Stimulated activated CD4-positive, alpha-beta T cell treated with anti-CD3 and anti-CD28 coated beads, Interleukin-4, amount 100 ng/mL, for 24 hours (primary cell): ENCODE measurements at places on chromosomes 5 and 9.

DNA sequence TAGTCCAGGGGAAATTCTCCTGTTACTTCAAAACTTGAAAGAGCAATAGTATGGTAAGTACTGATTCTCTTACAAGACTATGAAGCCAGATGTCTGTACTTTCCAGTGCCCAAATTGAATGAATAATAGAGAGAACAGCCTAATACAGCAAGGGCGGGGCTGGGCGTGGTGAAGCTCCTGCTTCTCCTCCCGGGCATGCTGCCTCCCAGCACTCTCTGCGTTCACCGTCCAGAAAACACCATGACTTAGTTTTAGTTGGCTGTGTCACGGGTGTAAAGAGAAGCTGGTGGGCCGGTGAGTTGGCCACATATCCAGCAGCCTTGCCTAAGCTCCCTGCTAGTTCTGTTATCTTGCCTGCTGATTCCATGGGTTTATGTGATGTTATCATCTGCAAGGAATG is 40.7 kb upstream of the ADAMTS2 start:
- DNase-seq = no peak

GRCh38 chr5:170223906-170224305 is 8.9 kb upstream of the C5orf58 start:
- DNase-seq = no peak

DNA sequence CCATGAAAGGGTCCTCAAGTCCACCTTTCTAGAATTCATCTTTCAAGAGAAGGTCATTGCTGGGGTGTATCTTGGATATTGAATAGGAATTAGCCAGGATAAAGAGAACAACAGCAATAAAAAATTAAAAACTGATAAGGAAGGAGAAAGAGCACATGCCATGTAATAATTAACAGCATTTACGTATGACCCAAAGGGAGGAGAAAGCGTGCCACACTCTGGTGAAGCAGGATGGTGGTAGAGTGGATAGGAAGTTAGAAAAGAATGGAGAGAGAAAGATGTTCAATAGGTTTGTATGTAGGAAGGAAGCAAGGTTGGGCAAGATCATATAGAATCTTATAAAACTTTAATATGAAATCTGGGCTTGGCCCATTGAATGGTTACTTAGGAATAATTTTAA is 751.5 kb downstream of the MAT2B start:
- DNase-seq = no peak

DNA sequence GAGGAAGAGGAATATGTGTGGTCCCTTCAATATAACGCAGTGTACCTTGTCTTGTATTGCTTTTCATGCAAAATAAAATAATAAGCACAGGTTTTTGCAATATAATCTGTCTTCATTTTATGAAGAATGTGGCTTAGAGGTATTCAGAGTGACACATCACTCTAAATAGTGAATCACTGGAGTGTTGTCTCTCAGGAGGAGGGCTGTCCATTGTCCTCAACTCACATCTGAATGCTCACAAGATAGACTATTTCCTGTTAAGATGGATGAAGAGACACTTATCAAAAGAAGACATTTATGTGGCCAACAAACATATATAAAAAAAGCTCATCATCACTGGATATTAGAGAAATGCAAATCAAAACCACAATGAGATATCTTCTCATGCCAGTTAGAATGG is 1147.5 kb upstream of the C9orf72 start:
- no peak for DNase-seq

DNA sequence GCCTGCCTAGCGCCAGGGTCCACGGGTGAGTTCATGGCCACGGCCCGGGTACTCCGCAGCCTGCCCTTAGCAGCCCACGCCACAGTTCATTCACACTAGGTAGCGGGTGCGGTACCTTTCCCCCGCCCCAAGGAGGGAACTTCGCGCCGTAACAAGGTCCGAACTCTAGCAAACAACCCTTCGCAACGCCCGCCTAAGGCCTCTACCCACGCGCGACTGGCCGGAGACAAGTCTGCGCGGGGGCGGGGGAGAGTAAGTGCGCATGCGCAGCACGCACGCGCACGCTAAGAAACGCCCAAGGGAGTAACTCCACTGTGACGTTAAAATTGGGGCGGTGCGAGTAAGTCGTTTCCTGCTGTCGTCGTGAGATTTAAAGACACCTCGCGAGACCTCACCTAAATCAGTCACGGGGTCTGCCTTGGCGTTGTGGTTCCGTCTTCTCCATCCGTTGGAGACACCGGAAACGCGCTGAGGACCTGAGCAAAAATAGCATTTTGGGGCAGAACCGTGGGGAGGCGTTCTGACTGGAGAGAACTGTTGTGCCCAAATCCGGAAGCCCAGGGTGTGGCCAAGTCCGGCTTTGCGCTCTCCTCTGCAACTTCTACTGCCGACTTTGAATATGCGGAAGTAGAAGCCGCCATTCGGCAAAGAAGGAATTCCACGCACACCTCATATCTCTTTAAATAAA is at the start of gene RAPGEF6:
Gene RAPGEF6, minus strand, starts transcription at position 234 of the 688 bp plus-strand sequence. Its CDS starts 199 bp downstream, at position 35.
- peak; percentile 98 for DNase-seq

DNA sequence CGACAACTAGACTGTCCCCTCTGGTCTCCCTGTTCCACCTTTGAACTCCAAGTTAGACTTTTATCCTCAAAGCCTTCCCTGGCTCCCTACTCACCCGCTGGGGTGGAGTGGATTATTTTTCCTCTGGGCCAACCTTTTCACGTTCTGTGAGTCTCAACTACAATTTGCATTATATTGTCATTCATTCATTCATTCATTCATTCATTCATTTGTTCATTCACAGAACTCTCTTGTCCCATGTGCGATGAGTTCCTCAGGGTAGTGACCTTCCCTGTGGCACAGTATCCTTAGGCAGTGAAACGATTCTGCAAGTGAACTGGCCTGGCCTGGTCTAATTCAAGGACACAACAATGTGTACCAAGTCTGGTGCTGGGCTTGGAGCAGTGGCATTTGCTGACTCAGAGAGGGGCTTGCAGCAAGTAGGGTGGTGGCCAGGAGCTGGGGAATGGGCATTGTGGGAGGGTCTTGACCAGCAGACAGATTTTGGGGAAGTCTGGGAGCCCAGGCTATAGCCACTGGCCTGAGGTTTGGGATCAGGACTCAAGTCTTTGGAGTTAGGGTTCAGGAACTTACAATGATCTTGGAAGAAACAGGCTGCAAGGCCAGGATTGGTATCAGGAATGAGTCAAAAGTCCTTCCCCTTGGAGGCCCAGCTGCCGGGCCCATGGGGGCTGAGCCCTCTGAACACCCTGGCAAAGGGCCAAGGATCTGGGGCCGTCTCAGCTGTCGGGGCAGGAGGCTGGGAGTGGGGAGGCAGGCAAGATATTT is 37.2 kb upstream of the COL15A1 start:
- DNase-seq = no peak

DNA sequence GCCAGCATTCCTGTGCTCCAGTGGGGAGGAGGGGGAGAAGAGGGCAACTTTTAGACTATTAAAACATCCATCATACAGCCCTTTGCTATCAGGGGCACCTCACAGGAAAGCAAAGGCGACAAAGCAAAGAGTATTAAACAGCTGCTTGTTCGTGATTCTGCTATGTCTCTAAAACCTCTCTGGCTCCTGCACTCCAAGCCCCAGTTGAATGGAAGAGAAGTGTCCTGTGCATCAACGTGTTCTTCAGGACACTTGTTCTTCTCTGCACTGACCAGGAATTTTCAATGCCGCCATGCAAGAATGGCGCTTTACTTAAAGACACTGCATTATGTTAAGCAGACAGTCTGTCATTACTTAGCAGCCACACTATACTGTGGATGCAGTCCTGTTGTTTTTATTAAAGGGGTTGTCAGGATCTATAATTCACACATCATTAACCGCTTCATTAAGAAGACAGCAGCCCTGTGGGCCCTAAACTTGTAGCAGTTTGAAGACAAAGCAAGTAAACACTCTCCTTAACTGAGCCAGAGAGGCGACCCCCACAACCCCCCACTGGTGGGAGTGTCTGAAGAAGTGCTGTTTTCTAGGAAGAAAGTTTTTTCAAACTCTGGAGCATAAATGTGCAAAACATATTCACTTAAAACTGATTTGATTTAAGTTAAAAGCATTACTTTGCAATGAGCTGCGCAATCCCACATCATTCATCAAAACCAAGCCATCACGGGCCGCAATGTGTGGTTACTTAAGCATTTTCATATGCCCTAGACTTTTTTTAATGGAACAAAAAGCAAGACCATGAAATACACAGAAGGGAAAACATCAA is 164.5 kb downstream of the ZNF608 start:
- DNase-seq = no peak

GRCh38 chr5:138649316-138649720 is 74.1 kb upstream of the HSPA9 start:
- DNase-seq = no peak

DNA sequence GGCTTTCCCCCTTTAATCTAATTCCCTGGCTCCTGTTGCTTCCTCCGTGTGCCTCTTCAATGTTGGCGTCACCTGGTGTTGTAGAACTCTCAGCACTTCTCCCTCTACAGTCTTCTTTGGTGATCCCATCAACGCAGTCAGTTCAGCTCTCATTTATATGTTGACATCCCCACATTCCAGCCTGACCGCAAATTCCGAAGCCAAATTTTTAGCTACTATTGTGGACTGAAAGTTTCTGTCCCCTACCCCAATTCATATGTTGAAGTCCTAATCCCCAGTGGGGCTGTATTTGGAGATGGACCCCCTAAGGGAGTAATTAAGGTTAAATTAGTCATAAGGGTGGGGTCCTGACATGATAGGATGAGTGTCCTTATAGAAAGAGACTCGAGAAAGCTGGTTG is 210.6 kb upstream of the ADAMTSL1 start:
- DNase-seq = no peak

- DNase-seq = no peak
Observed at GRCh38 chr9:99050924-99051323, 54.0 kb upstream of the TGFBR1 start.

DNA sequence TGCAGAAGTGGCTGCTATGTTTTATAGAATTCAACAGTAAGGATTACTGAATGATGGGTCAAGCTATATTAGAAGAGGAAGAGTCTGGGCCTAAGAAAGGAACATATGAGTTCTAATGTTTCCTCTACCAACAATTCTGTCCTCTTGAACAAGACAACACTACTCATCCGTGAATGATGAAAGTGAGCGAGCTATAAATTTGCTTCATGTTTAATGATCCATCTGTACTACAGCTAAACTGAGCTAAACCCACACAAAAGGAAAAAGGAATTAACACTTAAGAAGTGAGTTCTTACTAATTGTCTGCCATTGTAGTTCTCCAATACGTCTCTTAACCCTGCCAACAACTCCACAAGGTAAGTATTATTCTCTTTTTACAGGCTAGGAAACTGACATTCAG is 204.4 kb downstream of the GLIS3 start:
- DNase-seq = no peak

DNA sequence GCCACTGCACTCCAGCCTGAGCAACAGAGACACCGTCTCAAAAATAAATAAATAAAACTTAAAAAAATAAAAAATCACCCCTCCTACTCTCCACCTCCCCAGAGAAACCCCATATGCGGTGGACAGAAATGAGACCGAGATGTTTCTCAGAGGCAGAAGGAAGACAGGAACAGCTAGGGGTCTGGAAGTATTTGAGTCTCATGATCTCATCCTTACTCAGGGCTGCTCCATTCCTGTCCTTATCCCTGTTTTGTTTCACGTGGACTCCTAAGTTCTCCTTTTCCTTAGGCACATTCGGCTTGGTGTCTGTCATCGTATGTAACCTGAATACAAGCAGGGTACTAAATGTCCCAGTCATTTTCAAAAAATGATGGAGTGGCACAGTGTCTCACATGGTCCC is 76.1 kb downstream of the C9orf50 start:
- no peak for DNase-seq

DNA sequence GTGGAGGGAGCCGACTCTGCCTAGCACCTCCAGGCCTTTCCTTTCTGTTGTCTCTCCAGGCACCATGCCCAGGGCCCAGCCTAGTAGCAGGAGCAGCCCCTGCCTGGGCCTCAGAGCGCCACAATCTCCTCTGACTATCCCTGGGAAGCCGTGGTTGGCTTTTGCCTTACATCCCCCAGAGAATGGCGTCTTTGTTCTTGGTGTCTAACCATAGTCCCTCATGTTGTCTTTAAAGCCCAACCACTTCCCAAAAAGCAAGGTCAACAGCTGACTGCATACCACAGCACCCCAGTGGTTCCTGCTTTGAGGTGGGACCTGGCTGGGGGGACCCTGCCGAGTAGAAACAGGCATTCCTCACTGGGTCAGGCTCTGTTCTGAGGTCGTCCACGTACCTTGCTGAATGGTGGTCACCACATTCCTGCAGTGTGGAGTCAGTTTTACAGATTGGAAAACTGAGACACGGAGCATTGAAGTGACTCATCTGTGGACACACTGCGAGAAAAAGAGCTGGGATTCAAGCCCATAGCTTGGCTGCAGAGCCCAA is 13.7 kb upstream of the CERCAM start:
- DNase-seq = no peak

DNA sequence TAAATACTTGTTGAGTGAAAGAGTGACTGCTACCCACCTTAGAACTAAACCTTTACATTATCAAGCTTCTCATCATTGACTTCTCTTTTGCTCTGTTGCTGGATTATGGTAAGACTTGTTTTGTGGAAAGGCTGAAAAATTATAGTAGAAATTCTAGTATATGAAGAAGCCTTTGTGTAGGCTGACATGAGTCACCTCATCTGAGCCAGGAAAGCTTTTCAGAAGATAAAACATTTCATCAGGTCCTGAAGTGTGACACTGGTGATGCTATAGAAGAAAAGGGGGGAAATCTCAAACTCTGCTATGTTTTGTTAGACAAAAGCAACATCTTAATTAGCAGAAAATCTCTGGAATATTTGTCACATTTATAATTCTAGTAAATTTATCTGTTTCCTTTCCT is 18.4 kb upstream of the SLC44A1 start:
- no peak for DNase-seq

DNA sequence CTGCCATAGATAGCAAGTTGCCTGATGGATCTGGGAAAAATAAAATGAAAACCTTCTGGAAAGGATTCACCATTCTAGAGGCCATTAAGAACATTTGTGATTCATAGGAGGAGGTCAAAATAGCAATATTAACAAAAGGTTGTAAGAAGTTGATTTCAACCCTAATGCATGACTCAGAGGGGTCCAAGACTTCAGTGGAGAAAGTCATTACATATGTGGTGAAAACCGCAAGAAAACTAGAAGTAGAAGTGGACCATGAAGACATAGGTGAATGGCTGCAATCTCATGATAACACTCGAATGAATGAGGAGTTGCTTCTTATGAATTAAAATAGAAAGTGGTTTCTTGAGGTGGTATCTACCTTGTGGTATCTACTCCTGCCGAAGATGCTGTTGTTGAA is 86.6 kb downstream of the GABRA1 start:
- DNase-seq = no peak

DNA sequence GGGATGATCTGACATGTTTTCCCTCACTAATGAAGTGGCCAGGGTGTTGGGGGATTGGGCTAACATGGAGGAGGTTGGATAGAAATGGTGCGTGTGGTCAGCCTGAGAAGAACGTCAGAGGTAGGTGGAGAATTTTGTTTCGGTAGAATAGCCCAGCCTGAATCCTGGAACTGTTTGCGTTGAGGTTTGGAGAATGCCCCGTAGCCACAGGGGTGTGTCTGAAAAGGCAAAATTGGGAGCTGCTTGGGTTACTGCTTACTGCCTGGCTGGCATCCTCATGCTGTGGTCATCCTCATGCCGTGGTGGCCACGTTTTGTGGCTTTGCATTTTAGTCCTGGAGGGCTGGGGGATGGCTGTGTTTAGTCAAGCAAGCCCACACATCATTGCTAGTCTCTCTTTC is 236.9 kb downstream of the GOLPH3 start:
- no peak for DNase-seq
